Activated T-helper 2 cell treated with anti-CD3 and anti-CD28 coated beads, Interferon-gamma antibody, Interleukin-2, Interleukin-4, amounts not matched to agents 10 μg/mL and 5 μg/mL and 100 μg/mL, durations not matched to agents 14 hours and 24 hours and 36 hours (primary cell): ENCODE measurements at places on chromosomes 6 and 20.
A peak's percentile ranks its signal among the peaks of the same experiment; 100 is the strongest.

DNA sequence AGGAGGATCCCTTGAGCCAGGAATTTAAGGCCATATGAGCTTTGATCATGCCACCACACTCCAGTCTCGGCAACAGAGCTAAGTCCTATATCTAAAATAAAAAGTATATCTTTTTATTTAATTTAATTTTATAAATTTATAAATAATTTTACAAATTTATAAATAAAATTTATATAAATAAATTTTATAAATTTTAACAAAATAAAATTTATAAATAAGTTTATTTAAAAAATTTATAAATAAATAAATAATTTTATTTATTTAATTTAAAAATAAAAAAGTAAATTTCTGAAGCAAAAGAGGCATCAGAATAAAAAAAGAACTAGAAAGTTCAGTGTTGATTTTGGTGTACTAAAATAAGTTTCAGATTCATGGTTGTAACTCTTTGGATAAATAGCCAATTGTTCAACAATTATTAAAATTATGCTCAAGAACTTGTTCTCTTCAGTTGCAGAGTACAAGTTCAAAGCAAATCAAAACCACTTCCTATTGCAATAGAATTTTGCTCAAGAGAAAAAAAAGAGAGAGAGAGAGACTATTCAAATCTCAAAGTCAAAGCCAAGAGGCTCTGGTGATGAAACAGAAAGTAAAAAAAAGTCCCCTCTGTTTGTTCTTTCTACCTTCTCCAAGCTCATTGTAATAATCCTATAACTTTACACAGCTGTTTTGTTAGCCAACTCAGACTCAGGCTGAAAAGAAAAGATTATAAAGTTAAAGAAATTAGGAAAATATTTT, 547.5 kb upstream of the ADGRB3 start:
- DNase-seq, result no peak

GRCh38 chr20:57927376-57927775, 217.6 kb upstream of the PMEPA1 start:
- no peak for DNase-seq

GRCh38 chr6:28203201-28203600, 21.9 kb upstream of the ZSCAN9 start:
- no peak for DNase-seq

- DNase-seq, result no peak
Observed at GRCh38 chr6:168284187-168284586, 35.4 kb downstream of the DACT2 start.

DNA sequence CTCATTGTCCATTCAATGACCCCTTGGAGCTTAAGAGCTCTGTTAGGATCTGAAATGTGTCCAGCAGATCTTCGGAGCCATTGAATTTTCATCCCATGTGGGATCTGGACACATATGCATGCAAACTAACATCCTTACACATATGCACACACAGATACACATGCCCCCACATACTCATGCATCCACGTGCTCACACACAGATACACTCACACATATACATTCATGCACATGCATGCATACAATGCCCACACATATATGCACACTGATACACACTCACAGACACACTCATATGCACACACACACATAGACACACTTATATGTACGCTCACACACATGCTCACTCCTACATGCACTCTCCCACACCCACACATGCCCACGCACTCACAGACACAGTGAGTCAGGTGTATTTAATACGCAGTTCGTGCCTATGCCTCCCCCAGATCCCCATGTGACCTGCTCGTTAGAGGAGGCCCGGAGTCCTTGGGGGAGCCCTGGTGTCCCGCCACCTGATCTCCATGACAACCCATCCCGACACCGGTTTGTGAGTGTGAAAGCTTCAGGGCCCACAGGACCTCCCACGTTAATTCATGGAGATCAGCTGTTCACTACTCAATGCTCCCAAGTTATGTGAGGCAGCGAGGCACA, 121.9 kb upstream of the SULF2 start:
- DNase-seq, result no peak

- DNase-seq, result no peak
Observed at GRCh38 chr6:15431762-15432483, 186.1 kb downstream of the JARID2 start.

DNA sequence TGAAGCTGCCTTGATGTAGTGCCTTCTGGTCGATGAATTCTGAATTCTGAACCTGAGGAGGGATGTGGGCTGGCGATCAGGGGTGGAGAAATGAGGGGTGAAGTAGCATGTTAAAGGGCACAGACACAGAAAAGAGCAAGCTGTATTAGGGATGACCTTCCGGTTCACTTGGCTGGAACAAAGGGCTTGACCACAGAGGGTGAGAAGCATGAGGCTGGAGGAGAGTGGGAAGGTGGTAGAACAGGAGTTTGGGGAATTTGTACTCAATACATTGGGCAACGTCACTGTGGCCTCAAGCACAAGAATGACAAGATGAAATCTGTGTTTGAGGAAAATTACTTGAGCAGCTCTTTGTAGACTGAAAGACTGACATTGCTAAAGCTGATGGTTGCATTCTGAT, 155.8 kb downstream of the SOBP start:
- no peak for DNase-seq

GRCh38 chr6:154661768-154662167, 71.4 kb upstream of the SCAF8 start:
- DNase-seq, result no peak

GRCh38 chr6:11975353-11975977, 36.6 kb upstream of the HIVEP1 start:
- peak; percentile 15 for DNase-seq

DNA sequence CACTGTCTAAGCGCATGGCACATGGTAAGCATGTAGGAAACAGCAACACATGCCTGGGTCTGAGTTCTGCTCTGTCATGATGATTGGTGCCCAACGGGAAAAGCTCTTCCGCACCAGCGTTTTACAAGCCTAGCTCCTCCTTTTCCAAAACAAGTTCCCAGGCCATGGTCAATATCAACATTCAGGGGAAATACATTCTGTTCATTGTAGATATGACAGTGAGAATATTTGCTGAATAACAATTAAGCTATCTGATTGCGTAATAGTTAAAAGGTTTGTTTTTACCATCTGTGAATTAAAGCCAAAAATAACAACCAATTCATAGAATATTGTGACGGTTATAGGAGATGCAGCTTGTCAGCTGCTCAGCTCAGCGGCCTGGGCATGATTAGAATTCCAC, 404.3 kb upstream of the SLC35B3 start:
- no peak for DNase-seq

- DNase-seq, result no peak
Observed at GRCh38 chr6:118705544-118706491, 54.4 kb upstream of the CEP85L start.

GRCh38 chr20:59027741-59028320, 4.3 kb downstream of the ATP5F1E start:
- DNase-seq, result no peak

GRCh38 chr20:41622584-41622983, 4.4 kb upstream of the CHD6 start:
- DNase-seq, result no peak

- no peak for DNase-seq
Observed at GRCh38 chr20:3993109-3993508, 22.2 kb downstream of the RNF24 start.

DNA sequence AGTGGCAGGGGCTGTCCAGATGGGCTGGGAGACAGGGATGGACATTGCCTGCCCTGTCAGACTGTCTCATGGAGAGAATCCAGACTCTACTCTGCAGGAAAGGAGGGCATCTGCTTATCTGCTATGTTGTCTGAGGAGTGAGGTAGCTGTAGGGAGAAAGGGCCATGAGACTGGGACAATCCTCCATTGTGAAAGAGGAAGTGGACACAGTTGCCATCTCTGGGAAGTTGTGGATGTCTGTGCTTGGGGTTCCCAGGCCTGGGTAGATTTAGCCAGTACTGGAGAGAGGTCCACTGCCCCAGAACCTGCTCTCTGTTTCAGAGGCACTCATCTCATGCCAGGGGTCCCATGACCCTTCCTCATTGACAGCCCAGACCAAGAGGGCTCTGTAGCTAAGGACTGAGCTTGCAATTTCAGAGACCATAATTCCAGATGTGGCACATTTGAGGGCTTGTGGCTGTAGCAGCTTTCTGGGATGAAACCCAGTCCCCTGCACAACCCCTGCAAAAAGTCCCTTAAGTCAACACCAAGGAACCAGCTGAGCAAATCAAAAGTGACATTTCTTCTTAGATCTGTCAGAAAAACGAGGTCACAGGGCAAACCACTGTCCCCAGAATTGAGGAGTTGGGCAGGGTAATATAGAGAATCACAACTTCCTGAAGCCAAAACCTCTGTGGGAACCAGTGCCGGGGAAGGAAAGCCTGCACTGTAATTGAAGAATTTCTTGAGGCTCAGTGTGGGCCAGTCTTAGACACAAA, 4.1 kb upstream of the SIRPG start:
- DNase-seq, result no peak

GRCh38 chr6:46505693-46506512, 14.7 kb upstream of the RCAN2 start:
- DNase-seq, result no peak

DNA sequence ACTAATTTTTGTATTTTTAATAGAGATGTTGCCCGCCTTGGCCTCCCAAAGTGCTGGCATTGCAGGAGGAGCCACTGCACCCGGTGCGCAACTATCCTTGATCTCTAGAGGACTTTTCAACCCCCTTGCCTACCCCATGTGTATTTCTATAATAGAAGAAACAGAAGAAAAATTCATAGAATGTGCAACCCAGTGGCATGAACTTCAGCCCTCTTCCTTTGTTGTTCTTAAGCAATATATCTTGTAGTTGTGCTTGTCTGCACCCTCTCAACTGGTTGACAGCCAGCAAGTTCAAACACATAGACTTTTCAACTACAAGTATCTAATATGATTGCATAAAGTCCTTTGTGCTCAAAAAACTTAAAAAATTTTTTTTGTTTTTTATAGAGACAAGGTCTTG, 72.3 kb upstream of the NCOA3 start:
- no peak for DNase-seq

DNA sequence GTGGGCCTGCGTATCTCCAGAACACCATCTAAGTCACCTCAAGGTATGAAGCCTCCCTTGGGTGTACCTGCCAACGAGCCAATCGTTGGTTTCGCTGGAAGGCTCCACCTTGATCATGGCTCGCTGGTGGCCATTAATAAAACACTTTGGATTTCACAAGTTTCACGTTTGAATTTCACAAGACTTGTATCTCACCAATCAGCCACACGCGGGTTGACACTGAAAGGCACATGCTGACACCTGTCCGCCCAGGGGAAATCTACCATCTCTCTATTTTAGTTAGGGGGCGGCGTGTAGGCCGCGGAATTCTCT, 586 bp upstream of the HMGA1 start:
- DNase-seq, result no peak

GRCh38 chr6:7642791-7643190, 52.8 kb downstream of the SNRNP48 start:
- no peak for DNase-seq

DNA sequence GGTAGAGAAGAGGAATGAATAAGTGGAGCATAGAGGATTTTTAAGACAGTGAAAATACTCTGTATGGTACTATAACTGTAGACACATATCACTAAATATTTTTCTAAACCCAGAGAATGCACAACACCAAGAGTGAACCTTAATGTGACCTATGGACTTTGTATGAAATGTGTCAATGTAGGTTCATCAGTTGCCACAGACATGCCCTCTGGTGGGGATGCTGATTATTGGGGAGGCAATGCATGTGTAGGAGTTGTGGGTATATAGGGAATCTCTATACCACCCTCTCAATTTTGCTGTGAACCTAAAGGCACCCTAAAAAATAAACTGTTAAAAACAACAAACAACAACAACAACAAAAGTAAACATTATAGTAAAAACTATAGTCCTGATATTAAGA, 293.7 kb downstream of the RNF144B start:
- DNase-seq, result no peak

DNA sequence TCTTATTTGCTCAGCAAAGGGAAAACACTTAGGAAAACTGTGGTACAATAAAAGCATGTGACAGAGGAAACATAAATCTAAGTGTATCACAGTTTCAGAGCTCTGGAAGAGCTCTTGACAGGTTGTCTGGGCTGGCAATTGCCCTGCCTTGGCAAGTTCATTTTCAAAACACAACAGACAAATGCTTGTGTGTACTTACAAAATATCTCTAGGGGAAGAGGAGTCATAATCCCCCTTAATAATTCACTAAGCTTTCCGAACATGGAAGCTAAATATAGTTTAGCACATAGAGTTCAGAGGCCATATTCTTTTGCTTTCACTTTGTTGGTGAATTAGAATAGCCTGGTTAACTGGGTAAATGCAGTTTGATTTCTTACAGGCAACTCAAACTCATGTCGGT, 211.6 kb upstream of the THEMIS start:
- no peak for DNase-seq

DNA sequence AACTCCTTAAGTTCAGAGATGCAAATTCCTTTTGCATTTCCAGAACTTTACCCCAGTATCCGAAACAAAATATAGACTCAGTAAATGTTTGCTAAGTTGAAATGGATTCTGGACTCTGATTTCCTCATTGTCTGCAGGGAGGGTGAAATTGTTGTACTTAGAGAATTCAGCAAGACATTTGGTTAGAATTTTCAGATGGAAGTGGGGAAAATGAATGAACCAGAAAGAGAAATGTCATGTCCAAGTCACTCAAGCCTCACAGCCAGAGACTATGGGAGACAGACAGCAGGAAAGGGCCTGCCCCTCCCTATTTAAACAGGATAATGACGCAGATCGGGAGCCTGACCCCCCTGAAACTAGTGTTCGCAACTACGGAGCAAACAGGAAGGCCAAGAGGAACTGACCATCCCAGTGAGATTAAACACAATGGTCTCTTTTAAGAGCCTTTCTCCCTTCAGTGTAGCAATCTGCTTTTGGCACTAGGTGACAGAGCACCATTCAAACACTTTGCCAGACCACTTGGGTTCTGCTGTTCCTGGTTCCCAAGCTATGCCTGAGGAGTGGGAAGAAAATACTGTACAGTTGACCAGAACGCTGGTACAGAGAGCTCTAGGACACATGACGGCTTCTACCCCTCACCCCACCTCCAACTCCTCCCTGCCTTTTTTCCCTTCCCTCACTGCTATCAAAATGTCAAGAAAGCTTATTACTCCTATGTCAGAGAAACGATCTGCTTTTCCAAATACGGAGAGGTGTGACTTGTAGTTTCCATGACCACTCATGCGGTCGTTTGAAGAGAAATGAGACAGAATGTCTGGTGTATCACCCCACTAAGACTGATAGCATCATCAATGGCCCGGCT, 13.7 kb downstream of the NEDD9 start:
- DNase-seq, result no peak

GRCh38 chr20:49405696-49406095, 76.8 kb downstream of the KCNB1 start:
- DNase-seq, result no peak

GRCh38 chr6:11413728-11414127, 123.8 kb upstream of the TMEM170B start:
- no peak for DNase-seq

DNA sequence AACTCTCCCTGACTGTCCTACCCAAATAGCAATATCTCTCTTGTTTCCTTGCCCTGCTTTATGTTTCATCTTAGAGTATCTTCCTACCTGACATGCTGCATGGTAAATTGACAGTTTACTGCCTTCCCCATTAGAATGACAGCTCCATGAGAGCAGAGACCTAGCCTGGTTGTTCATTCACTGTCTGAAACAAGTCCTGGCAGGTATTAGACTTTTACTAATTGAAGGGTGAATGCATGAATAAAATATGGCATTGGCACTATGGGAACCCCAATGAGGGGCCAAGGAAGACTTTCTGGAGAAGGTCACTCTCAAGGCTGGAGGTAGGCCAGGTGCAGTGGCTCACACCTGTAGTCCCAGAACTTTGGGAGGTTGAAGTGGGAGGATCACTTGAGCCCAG, 3.8 kb upstream of the CITED2 start:
- DNase-seq, result no peak
